Effector memory CD4-positive, alpha-beta T cell (primary cell): ENCODE measurements at places on chromosomes 5 and 9.

- DNase-seq, result no peak
These were observed 295.7 kb downstream of the CTNND2 start for GRCh38 chr5:11608530-11608929.

DNA sequence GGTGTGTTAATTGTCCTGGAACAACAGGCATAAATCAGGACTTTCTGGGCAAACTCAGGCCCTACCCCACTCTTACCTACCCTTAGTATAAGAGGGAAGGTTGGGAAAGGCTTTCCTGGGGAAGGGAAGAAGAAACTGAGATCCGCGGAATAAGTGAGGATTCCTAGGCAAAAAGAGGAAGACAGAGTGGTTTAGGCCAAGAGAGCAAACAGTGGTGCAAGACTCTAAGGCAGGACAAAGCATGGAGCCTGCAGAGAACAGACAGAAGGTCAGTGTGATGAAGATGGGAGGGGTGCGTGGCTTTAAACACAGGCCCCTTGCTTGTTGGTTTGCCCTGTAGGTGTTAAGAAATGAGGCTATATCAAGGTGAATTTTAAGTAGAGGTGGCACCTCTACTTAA lies 69.4 kb downstream of the TMC1 start:
- no peak for DNase-seq

- DNase-seq, result no peak
These were observed 136.0 kb downstream of the SMARCA2 start for GRCh38 chr9:2151171-2151570.

- DNase-seq, result no peak
These were observed 90.1 kb downstream of the THBS4 start for GRCh38 chr5:80125022-80125961.

DNA sequence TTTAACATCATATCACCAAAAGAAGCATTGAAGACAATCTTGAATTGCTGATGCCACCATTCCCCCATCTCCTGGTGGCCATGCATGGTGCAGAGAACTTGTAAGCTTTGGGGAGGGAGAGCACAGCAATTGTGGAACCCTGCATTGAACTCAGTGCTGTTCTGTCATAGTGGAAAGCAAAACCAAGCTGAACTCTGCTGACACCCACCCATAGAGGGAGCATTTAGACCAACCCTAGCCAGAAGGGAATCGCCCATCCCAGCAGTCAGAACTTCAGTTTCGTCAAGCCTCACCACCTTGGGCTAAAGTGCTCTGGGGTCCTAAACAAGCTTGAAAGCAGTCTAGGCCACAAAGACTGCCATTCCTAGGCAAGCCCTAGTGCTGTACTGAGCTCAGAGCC lies 37.4 kb upstream of the RUSC2 start:
- no peak for DNase-seq

- DNase-seq, result peak; percentile 62
These were observed at the start of gene UNC13B for GRCh38 chr9:35161713-35162604. UNC13B (plus strand) TSS chr9:35162009; CDS start chr9:35162284, 275 bp downstream.

DNA sequence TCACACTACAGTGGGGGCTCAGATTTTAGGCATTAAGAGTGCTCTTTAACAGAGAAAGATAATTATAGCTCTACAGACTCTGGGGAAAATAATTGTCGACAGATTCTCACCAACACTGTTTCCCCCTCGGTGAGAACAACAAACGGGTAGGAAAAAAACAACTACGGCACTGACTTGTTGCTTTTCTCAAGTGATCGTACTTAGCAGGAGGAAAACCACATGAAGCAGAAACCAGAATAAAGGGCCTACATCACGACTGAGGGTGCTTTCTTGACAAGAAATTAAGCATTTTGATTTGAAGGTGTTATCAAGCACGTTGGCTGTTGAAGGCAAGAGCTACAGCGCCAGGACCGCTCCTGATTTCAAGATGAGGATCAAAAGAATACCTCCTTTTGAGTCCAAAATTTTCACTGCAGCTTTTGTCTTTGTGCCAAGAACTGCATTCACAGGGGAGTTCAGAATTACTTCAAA lies 27.2 kb upstream of the CER1 start:
- DNase-seq, result no peak

- DNase-seq, result no peak
These were observed 74.4 kb downstream of the PARP8 start for GRCh38 chr5:50740832-50741231.

DNA sequence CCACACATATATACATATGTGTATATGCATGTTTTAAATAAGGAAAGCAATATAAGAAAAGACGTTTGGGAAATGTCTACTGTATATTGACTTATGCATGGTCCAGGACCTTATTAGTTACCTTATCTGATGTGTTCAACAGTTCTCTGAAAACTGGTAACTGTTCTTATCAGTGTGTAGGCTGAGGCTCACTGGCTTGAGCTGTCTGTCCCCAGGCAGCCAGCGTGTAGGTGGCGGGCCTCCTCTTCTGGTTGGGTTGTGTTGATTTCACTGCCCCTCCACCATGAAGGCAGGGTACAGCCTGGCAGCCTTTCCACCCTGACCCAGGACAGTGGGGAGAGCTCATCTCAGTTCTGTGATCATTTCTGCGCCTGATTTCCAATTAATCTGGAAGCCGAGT lies 38.7 kb upstream of the SEMA4D start:
- DNase-seq, result no peak

DNA sequence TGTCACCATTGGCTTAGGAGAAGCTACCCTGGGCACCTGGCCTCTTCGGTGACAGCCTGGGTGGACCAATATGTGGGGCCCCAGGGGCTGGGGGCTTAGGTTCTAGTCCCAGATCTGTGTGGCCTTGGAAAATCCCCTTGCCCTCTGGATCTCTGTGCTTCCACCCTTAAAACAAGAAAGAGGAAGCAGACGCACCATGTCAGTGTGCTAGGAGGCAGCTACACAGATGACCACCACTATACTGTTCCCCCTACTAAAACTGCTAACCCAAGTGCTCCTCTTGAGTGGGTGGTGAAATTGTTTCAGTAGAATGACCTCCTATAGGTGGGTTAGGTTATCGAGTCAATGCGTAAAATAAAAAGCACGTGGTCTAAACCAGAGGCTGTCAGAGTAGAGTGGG lies 31.0 kb downstream of the AFAP1L1 start:
- no peak for DNase-seq

GRCh38 chr5:9099689-9100088 lies 446.2 kb downstream of the SEMA5A start:
- DNase-seq, result no peak

GRCh38 chr5:111469293-111469896 lies 42.9 kb downstream of the STARD4 start:
- DNase-seq, result no peak

DNA sequence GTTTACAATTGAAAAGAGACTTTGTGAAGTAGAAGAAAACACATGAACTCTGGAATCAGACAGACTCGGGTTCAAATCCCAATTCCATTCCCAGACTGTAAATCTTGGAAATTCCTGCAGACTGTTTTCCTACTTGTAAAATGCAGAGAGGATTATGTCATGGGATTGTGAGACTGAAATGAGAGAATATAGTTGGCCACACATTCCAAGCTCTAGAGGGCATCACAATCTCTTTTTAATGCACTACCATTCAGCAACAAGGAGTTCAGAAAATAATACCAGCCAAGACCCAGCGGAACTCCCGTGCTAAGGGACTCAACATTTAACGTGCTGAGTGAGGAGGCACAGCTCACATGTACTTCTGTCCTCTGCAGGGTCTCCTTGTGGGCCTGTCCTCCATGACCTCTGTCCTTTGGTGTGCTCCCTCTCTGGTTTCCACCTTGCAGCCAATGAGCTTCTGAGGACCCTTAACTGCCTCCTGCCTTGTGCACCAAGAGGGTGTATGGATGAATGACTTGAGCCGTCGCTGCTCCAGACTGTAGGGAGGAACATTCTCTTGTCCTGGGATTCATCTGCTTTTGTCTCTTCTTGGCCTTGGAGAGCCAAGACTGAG lies 263.5 kb downstream of the NTRK2 start:
- DNase-seq, result no peak

DNA sequence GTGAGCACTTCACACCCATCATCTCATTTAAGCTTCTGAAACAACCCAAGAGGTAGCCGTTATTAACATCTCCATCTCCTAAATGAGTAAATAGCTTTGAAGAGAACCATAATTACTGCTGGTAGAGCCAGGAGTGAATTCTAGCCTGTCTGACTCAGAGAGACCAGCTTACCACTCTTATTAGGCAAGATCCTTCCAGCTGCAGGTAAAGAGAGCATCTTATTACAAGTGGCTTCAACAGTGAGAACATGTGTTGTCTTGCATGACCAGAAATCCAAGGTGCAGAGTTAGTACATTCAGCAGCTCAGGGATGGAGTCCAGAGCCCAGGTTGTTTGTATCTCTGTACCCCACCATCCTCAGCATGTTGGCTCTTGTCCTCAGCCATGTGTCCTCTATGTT lies 10.9 kb upstream of the AFAP1L1 start:
- DNase-seq, result no peak

- DNase-seq, result no peak
These were observed at the start of gene ATP10B for GRCh38 chr5:160852049-160852448. ATP10B (minus strand) TSS chr5:160852211; CDS start chr5:160688074, 164,137 bp downstream.

DNA sequence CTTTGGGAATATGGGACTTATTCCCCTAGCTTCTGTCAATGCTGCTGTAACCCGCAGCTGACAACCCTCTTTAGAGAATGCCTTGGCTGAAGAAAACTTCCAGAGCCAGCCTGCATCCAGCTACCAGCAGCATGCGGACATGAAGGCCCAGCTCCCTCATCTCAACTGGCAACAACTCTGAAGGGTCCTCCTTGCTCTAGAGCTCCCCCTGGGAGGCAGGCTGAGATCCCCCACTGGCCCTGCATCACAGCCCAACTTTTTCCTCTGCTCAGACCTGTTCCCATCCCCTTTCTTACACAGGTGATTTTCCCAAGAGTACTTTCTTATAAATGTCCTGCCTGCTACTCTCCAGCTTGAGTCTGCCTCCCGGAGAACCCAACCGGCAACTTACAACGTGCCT lies 18.7 kb upstream of the WNT8A start:
- no peak for DNase-seq

DNA sequence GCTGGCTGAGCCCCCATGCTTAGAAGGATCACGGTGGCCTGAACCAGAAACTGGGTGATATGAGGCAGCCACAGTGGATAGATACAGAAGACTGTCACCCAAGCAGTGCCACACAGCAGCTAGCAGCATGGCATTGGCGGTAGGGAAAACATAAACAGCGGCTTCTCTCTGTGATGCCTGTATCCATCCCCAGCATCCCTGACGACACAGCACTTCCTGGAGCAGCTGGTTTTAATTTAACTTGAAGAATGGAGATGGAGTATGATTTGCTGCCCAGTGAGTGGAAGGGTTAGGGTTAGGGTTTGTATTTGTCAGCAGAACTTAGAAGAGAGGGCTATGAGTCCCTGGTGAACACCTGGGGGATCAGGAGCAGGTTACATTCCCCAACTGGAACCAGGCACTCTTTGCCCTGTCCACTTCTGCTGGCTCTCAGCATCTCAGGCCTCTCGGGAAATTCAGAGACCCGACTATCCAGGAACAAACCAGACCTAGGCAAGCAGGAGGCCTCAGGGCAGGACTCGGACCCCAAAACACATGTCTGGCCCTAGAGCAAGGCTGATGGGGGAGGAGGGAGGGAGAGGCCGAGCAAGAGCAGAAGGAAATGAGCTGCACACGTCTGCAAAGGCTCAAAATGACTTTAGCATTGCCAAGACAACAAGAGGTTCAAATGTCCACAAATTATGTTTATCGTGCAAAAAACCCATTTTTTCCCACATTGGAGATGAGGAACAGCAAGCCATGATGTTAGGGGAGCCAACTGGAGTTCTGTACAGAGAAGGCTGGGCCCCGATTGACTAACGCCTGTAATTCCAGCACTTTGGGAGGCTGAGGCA lies 6.5 kb upstream of the GGTA1 start:
- DNase-seq, result no peak

DNA sequence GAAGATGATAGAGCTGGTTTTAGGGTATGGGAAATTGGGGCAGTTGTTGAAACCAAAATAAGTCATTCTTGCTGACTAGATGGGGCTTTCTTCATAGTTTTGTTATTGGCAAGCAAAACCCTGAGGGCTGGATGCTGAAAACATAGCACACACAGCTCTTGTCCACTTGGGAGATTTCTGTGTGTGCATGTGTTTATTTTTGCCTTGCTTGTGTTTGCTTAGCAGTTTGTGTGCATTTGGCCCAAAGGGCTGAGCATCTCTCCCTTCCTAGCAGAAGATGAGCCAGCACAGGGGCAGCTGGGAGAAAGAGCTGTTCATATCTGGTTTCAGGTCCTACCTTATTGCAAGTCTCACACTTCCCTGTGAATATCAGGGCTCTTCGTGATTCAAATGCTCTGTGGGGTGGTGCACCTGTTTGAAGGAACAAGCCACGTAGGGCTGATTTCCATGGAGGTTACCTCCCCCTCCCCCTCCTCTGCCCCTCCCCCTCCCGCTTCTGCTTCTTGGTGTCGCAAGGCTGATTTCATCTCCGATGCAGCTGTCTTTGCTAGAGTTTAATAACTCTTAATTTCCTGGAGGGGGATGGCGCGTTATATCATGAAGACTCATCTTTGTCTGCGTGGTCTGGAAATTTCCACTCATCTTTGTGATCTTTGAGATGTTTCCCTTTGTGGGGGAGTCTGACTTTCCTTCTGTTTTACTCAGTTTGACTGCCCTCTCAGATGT lies 296.5 kb downstream of the ARHGAP26 start:
- DNase-seq, result no peak

DNA sequence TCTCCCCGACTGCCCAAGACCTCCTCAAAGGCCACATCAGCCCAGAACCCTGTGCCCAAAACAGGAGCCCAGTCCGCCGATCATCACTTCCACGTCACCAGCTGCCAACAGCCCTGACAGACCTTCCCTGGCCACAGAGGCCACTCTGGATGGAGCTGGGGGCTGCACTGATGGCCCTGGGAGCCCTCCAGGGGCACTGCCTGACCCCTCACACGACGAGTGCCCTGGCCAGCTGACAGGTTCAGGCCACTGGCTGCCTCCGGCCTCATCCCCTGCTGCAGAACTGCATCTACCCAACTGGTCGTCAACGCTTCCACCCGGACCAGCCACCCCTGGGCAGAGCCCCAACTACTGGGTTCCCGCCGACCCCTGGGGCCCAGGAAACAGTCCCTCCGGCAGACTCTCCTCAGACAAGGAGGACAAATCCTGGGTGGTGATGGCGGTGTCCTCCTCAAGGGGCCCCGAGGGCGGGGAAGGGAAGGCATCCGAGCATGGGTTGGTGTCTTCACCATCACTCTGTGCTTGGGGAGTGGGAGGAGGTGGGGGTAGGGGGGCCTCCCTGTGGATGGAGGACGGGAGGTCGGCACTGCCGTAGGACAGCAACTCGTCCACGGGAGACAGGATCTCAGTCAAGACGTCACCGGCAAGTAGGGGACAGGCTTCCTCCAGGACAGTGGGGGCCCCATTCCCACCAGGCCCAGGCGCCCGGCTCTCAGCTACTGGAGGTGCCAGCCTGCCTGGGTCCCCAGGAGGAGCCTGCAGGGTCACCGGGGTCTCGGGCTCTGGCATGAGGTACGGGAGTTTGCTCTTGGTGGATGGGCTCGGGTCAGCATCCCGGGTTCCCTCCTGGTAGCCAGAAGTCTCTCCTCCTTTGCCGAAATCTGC lies 7.9 kb upstream of the QSOX2 start:
- DNase-seq, result no peak

- no peak for DNase-seq
These were observed 53.5 kb downstream of the COL5A1 start for GRCh38 chr9:134695144-134695543.

GRCh38 chr5:41346609-41347008 lies 133.3 kb upstream of the C6 start:
- no peak for DNase-seq
